ENCODE measurements at places on chromosomes 7 and 10.

- DNase-seq = peak; percentile 28
Measured at GRCh38 chr10:5094265-5095205, at the start of gene AKR1C3. AKR1C3 (plus strand) TSS chr10:5094414; CDS start chr10:5094445, 31 bp downstream.

DNA sequence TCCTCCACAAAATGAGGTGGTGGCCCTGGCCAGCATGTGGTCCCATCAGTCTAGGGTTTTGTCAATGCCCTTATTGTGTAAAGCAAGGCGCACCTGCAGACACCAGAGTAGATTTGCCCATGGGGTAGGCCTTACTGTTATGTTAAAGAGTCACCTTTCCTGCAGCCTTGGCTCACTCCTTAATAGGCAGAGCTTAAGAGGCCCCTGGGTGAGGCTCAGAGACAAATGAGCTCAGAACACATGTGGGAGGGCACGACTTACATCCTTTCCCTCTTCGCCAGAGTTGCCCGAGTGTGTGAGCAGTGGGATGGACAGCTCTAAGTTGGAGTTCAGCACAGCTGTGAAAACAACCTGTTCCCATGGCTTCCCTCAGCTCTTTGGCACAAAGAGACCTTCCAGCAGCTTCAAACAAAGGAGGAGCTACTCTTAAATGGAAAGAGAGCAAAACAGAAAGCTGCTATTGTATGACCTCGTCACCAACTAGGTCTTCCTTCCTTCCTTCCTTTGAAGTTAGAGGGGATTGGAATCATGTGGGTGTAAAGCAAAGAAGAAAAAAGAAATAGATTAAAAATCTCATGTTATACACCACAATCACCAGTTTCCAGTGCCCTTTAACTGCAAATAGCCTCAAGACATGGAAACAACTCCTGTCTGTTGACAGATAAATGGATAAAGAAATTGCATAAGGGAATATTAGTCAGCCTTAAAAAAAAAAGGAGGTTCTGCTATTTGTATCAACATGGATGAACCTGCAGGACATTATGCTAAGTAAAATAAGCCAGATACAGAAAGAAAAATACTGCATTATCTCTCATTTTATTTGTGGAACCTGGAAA is 11.9 kb upstream of the XPNPEP1 start:
- no peak for DNase-seq

DNA sequence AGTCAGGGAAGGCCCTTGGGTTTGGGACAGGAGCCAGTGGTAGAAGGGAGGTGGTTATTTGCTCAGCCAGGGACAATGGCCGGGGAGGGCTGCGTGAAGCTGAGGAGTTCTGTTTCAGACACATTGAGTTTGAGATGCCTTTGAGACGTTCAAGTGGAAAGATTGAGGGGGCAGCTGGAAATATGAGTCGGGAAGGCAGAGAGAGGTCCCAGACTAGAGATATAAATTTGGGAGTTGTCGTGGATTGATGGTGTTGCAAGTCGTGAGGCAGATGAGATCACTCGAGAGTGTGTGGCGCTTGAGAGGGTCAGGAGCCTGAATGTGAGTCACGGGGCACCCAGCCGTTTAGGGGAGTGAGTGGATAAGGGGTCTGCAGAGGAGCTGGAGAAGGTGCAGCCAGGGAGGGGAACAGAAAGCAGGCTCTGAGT is 73.3 kb downstream of the ZMIZ1 start:
- DNase-seq = peak; percentile 85

- no peak for DNase-seq
Measured at GRCh38 chr7:130877236-130877990, 143.4 kb upstream of the KLF14 start.

- no peak for DNase-seq
Measured at GRCh38 chr7:45028138-45028919, 28.3 kb downstream of the CCM2 start.

DNA sequence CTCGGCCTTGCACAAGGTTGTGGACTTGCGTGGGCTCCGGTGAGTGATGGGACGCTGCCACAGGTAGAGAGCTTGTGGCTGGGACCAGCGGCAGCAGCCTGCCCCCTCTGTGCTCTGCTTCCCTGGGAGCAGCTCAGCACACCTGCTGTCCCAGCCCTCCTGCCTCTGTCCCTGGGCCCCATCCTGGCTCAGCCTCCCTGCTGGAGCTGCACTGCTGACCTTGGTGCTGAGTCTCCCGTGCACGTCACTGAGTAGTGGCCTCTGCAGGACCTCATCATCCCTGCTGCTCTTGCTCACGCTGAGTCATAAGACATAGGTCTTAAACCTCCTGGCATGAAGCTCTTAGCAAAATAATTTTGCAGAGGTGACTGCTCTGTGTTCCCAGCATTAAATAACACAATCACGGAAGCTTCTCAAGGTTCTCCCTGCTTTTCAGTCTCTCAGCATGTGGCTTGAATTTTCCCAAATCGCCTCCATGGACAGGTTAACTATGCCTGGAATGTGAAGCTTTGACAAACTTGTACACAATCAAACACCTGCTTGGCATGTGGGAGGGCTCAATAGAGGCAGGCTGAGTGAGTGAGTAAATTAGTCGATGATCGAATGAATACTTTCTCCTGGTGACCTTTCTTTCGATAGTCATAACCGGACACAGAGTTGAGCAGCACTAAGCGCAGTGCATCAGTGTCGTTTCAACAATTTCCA is 63.8 kb upstream of the NPS start:
- DNase-seq = no peak

- peak; percentile 54 for DNase-seq
Measured at GRCh38 chr10:31036209-31036608, 4.5 kb upstream of the ZNF438 start.

DNA sequence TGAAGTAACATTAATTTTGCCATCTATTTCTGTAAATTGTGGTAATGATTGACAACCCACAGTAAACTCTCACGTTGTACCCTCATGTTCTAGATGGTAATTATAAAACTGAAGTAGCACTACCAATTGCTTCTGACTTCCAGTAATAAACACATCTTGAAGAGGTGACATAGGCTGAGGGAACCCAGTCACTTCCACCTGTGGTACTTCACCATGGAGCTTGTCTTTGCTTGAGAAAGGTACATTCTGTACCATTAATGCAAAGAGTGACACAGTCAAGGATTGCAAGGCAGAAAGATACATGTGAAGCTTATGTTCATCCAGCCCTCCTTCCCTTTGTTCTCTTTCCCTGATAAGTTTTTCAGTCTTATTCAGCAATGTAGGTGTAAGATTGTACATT is 11.2 kb downstream of the CAPZA2 start:
- no peak for DNase-seq

- peak; percentile 100 for DNase-seq
Measured at GRCh38 chr10:58268946-58269781, at the start of gene CISD1. CISD1 (plus strand) TSS chr10:58269162; CDS start chr10:58269274, 112 bp downstream.

GRCh38 chr7:16985621-16986020 is 103.8 kb upstream of the AGR3 start:
- DNase-seq = no peak

GRCh38 chr10:63197344-63198092 is 64.4 kb downstream of the NRBF2 start:
- peak; percentile 87 for DNase-seq

DNA sequence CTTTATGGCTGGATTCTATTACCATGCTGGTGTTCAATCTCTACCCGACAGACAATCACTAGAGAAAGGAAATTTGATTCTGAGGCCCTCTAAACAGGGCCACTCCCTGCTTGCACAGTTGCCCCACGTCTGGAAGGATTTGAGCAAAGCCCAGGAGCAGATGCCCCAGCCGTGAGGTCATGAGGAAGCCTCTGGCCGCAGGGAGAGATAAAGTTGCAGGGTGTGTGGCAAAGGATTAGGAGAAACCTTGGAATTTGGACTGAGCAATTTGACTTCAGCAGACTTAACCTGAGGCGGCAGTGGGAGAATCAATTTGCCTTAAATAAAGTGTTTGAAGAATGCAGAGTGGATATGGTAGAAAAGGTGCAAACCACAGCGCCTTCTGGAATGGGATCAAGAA is 40.2 kb upstream of the KLF6 start:
- DNase-seq = peak; percentile 65

- peak; percentile 42 for DNase-seq
Measured at GRCh38 chr10:105952153-105952552, 1212.4 kb downstream of the SORCS1 start.

GRCh38 chr10:67327626-67328535 is 368.1 kb downstream of the CTNNA3 start:
- DNase-seq = no peak

- no peak for DNase-seq
Measured at GRCh38 chr10:106980495-106981451, 183.7 kb downstream of the SORCS1 start.

GRCh38 chr10:4343873-4344272 is 482.1 kb upstream of the AKR1E2 start:
- DNase-seq = peak; percentile 38

GRCh38 chr10:22753786-22754185 is 39.4 kb upstream of the PIP4K2A start:
- no peak for DNase-seq

GRCh38 chr7:18566829-18567228 is 71.3 kb downstream of the HDAC9 start:
- no peak for DNase-seq

DNA sequence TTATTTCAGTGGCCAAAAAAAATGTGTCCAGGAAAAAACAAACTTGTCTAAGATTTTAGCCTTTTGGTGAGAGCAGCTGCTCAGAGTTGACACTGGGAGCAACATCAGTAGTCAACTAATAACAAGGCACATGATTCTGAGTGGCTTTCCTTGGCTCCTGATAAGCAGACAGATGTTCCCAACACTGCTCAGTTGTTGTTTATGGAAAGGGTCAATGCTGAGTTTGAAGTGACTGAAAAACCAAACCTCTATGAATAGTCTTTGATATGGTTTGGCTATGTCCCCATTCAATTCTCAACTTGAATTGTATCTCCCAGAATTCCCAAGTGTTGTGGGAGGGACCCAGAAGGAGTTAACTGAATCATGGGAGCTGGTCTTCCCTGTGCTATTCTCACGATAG is 12.3 kb downstream of the DYDC1 start:
- no peak for DNase-seq

DNA sequence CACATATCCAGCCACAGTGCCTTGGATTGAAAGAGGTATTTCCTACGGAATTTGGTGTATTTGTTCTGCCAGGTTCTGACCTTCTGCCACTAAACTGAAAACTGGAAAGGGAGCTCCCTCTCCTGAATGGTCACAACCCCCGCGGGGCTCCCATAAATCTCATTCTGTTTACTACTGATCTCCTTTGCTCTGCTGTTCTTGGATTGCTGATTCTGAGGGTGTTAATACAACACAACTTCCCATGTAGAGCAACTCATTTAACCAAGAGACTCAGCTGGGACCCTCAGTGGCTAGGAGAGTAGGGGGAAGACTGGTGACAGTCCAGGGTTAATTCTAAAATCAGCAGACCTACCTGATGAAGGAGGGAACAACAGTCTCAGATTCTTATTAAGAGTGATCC is 662.9 kb downstream of the INHBA start:
- no peak for DNase-seq

DNA sequence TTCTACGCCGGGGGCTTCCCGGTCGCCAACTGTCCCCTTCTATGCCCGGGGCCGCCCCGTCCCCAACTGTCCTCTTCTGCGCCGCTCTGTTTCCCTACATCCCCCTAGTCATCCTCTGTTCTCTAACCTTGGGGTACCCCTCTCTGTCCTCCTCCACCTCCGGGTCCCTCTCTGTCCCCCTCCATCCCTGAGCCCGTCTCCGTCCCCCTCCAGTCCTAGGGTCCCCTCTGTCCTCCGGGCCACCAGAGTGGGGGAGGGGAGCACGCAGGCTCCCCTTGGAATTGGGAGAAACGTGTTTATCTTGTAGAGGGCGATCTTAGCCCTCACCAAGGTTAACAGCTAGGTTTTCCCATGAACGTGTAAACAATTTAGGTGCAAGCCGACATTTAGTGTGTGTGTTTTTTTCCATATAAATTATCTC is 852 bp upstream of the KLF6 start:
- peak; percentile 52 for DNase-seq

DNA sequence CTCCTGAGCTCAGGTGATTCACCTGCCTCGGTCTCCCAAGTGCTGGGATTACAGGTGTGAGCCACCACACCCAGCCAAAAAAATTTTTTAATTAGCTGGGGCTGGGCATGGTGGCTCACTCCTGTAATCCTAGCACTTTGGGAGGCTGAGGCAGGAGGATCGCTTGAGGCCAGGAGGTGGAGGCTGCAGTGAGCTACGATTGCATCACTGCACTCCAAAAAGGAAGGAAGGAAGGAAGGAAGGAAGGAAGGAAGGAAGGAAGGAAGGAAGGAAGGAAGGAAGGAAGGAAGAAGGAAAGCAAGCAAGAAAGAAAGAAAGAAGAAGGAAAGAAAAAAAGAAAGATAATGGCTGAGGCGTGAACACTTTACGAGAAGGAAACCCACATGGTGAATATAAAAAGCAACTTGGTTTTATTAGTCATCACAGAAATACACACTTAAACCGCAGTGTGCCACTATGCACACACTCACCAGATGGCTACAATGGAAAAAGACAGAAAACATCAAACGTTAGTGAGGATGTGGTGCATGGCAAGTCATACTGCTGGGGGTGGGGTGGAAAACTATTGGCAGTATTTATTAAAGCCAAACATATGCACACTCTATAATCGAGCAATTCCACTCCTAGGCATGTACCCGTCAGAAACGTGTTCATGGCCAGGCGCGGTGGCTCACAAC is 4.4 kb upstream of the CCL26 start:
- peak; percentile 96 for DNase-seq

DNA sequence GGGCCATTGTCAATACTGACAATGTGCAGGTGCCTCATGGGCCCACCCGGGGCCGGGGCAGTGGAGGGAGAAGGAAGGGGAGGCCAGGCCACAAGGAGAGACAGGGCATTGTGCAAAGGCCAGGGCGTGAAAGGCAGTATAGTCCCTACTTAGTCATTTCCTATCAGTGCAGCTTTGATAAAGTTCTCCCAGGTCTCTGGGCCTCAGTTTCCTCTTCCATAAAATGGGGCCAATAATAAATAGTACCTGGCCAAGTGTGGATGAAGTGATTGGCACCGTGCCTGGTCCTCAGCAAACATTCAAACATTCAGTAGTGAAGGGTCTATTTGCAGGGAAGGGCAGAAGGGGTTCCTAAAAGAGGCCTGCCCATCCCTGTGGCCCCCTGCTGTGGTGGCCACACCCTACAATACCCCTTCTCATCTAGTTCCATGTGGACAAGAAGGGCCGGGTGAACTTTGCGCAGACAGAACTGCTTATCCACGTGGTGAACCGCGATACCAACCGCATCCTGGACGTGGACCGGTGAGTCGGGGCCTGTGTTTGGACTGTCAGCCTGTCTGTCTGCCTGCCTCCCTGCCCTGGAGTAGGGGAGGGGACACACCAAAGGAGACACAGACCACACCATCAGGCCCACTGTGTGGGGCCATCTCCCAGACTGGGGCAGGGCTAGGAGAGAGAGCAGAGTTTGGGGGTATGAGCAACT is 36.9 kb upstream of the VSIR start:
- DNase-seq = no peak

- no peak for DNase-seq
Measured at GRCh38 chr7:103632005-103632639, 186.1 kb upstream of the SLC26A5 start.

DNA sequence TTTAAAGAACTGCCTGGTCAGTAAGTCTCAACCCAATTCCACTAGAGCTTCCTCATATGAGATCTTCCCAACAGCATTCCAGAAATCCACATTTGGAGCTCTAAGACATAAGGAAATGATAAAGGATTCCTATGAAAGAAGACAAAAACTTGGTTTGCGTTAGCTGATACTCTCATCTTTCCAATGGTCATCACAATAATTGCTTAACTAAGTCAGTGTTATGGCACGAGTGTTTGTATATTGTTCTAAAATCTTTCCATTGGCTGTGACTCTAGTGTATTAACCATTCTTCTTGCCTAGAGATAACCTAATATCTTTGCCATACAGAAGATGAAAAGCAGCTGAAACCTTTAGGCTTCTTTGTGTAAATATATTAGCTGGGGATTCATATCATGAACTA is 289.0 kb downstream of the SNX13 start:
- DNase-seq = peak; percentile 64

GRCh38 chr10:12367272-12367671 is 17.9 kb downstream of the CAMK1D start:
- DNase-seq = no peak
